ENCODE measurements at places on chromosomes 11 and 22.

DNA sequence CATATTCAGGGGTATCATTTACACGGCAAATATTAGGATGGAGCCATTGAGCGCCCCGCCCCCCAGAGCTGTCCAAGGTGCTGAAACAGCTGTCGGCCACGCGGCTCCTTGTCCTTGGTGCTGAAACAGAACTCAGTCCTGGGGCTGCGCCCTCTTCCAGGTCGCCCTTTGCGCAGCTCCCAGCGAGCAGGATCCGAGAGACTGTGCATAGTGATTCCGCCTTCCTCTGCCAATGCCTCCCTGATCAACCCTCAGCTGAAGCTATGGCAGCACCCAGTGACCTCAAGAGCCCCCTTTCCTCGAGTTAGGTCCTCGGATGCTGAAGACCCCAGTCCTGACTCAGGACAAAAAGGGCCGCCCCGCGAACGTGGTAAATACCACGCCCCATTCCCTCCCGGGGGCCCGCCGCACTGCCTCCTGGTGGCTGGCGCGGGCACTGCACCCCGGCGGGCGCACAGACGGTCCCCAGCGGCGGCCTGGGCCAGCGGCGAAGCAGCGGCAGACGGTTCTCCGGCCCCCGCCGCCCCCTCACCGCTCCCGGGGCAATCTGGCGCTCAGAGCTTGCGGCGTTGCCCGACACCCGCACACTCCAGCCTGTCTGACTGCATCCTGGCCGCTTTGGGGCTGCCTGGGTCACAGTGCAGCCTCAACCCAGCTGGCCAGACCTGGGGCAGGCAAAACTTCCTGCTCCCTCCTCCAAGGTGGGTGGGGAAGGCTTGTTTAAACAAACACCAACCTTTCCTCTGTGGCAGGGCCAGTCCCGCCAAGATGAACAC lies 13.4 kb downstream of the SYT7 start:
- peak; percentile 92 for DNase-seq

GRCh38 chr11:73195191-73196007 lies 22.7 kb upstream of the P2RY2 start:
- DNase-seq = no peak

- no peak for DNase-seq
Observed at GRCh38 chr22:20123366-20124082, 6.5 kb upstream of the TRMT2A start.

DNA sequence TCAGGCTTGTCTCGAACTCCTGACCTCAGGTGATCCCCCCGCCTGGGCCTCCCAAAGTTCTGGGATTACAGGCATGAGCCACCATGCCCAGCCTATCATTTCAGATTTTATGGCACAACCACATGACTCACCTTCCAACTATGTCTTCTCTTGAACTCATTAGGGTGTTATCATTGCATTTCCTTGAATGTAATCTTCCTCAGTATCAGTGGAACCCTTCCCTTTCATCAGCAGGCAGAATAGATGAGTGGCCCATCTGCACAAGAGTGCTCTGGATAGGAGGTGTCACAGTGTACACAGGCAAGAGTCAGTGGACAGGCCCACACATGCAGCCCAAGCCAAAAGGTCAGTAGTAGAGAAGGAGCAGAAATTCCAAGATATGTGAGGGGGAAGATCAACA lies 29.1 kb upstream of the AQP11 start:
- DNase-seq = no peak

- no peak for DNase-seq
Observed at GRCh38 chr11:128261011-128261421, 326.3 kb downstream of the ETS1 start.

GRCh38 chr11:898143-898511 lies 12.5 kb downstream of the CHID1 start:
- peak; percentile 62 for DNase-seq

- peak; percentile 77 for DNase-seq
Observed at GRCh38 chr22:45441138-45441537, 27.6 kb downstream of the RIBC2 start.

DNA sequence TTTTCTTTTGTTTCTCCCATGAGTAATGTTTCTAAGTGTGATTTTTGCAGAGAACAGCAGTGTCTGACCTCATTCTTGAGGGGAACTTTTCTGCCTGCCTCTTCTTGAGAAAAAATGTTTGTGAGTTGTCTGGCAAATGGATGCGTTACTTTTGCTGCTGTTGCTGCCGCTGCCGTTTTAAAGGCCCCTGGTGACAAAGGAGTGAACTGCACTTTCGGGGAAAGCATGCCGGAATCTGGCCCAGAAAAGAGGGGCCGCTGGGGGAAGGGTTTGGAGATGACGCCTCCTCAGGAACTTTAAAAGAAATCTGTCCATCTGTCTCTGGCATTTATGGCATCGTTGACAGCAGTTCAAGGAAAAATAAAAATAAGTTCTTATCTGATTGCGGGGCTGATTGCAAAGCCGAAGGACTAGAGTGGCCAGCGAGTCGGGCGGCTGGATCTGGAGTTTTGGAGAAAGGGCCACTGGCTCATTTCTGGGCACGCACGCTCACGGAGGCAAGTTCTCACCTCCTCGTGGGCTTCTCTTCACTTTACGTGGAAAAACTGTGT lies 16.5 kb downstream of the ZBTB16 start:
- peak; percentile 88 for DNase-seq

GRCh38 chr11:115054570-115055538 lies 376.5 kb downstream of the NXPE2 start:
- DNase-seq = no peak

GRCh38 chr11:122201106-122201505 lies 85.1 kb upstream of the BLID start:
- no peak for DNase-seq

GRCh38 chr11:110367571-110367970 lies 62.2 kb upstream of the FDX1 start:
- DNase-seq = no peak

GRCh38 chr22:48333323-48333763 lies 1494.3 kb downstream of the BRD1 start:
- no peak for DNase-seq

GRCh38 chr11:16857186-16857585 lies 118.7 kb downstream of the C11orf58 start:
- no peak for DNase-seq

DNA sequence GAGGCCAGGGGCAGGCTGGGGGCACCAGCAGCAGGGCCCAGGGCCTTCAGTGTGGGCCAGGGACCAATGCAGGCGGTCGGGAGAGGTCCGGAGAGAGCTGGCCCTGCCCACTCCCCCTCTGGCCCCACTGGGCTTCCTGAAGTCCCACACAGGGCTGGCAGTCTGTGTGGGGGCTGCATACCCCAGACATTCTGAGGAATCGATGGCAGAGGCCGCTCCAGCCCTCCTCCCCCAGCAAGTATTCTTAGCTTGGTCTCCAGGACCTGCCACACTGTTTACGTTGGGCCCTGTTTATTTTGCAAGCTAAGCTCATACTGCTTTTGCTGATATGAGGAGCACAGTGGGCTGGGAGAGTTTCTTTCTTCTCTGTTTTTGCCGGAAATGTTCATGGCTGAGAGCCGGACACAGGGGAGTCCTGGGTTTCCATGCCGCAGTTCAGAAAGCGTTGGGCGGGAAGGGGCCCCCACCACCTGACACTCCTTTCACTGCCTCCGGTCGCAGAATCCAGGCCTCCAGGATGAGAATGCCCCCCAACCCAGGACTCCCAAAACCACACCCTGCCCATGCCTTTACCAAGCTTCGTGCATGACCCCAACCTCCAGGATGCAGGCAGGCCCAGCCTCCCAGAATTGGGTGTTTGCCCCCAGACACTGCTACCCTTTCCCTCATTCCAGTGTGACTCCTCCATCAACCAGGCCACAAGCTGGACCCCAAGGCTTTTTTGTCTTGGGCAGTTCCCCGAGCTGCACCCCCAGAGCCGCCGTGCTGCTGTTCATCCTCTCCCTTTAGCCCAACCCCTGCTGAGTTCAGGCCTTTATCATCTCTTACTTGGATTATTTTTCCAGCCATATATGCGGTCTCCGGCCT lies 81.8 kb upstream of the KCNQ1OT1 start:
- DNase-seq = no peak

DNA sequence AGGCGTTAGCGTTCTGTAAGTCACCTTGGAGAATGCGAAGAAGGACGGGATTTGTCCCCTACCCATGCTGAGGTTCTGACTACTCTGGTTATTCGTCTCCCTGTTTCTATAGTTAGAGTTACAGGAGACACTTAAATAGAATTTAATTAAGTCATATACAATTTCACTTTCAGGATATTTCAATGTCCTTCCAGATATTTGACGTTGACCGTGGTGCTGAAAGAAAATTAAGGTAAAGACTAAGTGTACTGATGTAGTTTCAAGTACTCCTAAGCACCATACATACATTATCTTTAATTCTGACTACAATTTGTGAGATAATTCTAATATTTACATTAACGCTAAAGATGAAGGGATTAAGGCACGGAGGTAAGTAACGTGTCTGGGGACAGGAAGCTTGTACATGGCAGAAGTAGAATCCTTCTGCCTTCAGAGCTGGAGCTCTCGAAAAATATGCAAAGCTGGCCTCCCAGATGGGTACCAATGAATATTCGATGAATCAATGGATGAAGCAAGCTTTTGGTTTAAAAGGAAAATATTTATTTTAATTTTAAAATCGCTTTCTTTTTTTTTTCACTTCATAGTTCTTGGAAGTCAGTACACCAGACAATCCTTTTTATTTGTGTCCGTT lies 539 bp upstream of the SLC36A4 start:
- no peak for DNase-seq

DNA sequence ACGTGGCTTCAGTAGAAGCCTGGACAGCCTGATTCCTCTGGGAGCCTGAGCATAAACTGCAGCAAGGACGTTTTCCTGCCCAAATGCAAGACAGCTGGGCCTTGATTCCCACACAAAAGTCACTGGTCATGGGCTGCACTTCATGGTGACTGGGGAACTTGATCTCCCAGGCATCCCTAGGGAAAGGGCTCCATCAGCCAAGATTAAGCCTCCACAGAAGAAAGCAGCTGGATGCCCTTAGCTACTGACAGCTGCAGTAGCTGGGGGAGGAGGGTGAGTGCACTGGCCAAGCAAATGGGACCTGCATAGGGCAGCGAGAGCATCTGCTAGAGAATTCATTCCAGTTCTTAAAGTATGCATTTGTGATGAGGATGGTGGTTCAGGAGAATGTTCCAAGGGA lies 267.4 kb upstream of the ISX start:
- no peak for DNase-seq

DNA sequence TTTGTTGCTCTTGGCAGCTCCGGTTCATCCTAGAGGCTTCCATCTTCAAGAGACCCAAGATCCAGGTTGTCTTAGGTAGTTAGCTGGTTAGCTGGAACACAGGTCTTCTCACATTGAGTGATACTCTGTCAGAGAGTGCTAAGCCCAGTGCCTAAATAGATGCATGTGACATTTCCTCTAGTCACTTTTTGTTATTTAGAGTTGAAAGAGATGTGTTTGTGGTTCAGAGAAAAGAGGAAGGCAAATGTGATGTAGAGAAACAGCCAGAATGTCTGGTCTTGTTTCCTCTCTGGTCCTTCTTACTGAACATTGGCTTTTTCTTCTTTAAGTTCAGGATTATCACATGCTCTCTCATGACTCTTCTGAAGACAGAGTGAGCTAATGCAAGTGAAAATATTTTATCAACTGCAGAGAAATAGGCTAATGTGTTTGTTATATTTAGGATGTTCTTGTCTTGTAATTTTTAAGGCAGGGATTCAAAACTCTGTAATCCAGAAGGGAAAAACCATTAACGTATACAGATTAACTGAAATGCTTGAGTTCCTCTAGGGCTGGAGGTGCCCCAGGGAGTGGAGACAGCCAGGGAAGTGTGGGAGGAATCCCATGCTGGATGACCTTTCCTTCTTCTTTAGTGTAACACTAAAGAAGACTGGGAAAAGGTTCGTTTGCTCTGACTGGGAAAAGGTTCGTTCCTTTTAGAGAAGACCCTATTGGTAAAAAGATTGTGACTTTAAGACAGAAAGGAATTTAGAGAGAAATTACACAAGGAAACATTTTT lies 75.4 kb downstream of the SWAP70 start:
- DNase-seq = no peak

DNA sequence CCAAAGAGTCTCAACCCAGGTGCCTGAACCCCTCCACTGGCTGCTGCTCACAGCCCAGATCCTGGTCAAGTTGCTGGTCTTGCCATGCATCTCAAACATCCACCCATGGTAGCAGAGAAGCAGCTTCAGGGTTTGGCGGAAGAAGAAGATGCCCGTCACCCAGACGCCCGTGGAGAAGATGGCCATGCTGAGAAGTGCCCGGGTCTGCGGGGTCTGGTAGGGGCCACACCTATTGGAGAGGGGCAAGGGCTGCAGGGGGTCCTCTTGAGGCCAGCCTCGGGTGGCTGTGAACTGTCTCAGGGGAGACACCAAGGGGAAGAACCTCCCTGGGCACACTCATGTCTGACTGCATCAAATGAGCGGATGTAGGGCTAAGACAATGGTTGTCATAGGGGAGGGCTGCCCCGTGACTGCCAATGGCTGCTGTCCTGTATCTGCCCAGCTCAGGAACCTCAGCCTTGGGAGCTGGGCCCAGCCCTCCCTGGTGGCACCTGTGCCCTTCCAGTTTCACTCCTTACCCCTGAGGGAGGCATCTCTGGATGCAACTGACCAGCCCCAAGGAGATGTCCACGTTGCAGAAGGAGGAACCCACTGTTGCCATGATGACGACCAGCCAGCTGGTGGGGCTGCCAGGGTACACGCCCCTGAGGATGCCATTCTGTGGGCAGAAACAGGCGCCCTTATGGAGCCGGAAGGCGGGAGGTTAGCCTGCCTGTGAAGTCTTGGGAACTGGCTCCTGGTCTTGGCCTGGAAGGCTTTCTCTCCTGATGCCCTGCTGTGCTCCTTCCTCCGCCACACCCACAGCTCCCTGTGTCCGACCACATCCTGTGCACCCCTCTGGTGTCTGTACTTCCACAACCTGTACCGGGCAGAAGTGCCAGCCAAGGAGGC lies 1.2 kb downstream of the CPT1B start:
- no peak for DNase-seq

- no peak for DNase-seq
Observed at GRCh38 chr11:131378931-131379330, 8.5 kb downstream of the NTM start.

DNA sequence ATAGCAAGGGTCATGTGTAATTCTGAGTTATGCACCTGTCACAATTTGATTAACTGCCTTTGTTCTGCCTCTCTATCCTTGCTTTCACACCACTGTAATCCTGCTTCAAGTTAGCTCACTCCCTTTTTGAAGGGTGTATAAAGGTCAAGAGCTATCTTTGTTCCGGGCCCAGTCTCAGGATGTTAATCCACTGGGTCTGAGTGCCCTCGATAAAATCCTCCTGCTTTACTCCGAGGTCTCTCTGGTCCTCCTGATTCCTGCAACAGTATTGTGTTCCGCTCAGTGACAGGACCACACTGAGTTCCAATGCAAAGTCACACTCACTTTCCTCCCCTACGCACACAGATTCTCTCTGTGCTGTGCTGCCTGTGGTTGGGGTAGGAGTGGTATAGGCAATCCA lies 186.5 kb downstream of the DYNC2H1 start:
- DNase-seq = peak; percentile 16

GRCh38 chr11:10382518-10382917 lies 72.5 kb upstream of the AMPD3 start:
- peak; percentile 80 for DNase-seq

DNA sequence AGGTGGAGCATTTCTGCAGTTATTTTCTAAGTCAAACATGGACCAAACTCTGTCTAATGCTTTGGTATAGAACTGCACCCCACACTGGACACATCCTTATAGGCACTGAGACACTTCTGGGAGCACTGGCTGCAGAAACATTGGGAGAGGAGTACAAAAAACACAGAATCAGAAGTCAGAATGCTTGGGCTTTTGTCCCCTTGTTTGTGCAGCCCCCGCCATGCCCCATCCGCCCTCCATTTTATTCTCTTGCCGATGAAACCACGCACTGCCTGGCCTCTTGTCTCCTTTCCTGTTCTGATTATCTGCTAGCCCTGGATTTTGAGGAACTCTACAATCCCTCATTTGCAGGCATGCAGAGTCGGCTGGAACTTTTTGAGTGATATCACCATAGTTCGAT lies 1201.2 kb downstream of the TBC1D22A start:
- no peak for DNase-seq

- no peak for DNase-seq
Observed at GRCh38 chr11:24593332-24593731, 96.5 kb downstream of the LUZP2 start.

Data from GM23338 (cell line).